ENCODE measurements at places on chromosomes 16 and 17.

DNA sequence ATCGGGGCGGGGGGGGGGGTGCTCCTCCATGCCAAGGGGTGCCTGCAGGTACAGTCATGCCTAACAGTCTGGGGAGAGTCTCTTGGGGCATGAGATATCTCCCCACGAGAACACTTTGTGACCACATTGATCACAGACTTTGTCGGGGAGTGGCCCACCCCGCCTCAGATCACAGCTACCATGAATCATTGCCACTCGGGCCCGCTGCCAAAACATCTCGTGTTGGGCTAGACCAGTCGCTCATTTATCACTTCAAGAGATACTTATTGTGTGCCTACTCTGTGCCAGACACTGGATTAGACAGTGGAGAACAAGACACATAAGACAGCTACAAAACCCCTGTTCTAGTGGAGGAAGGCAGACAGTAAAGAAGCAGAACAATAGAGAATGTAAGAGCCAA is 72.6 kb downstream of the CLEC16A start:
- peak; percentile 72 for DNase-seq

DNA sequence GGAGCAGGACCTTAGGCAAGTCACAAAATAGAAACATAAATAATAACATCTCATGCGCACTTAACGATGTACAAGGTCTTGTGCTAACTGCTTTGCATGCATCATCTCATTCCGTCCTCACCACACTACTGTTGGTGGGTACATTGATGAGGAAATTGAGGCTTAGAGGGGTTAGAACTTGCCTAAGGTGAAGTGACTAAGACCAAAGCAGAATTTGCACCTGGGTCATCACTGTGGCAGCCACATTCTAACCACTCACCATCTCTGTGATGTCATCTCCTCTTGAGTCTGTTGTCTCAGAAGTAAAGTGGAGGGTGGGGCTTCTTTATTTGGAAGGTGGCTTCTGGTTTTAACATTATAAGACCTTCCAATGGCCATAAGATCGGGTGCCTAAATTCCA is 20.4 kb upstream of the TRIM25 start:
- no peak for DNase-seq

DNA sequence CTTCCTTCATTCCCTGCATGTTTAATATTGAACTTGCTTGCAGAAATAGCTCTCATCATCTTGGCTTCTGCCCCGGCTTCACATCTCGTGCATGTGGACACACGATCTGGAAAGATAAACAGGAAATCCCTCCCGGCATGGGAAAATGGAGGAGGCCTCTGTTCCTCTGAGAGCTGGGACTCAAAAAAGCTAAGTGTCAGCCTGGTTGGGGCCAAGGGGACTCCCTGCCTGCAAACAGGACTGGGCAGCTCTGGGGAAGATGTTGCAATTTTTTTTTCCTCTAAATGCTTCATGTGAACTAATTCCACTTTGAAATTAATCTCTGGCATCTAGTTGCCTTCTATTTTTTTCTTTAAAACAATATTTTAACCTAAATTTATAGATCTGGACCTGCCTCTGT is 24.8 kb downstream of the ITPRIPL2 start:
- DNase-seq, result no peak

GRCh38 chr17:80941743-80942422 is 49.8 kb upstream of the CHMP6 start:
- no peak for DNase-seq

GRCh38 chr16:1938316-1938715 is 4.7 kb downstream of the MSRB1 start:
- no peak for DNase-seq

- no peak for DNase-seq
Observed at GRCh38 chr17:72206376-72206775, 85.6 kb downstream of the SOX9 start.

GRCh38 chr16:67390816-67391423 is 2.4 kb downstream of the TPPP3 start:
- DNase-seq, result no peak

DNA sequence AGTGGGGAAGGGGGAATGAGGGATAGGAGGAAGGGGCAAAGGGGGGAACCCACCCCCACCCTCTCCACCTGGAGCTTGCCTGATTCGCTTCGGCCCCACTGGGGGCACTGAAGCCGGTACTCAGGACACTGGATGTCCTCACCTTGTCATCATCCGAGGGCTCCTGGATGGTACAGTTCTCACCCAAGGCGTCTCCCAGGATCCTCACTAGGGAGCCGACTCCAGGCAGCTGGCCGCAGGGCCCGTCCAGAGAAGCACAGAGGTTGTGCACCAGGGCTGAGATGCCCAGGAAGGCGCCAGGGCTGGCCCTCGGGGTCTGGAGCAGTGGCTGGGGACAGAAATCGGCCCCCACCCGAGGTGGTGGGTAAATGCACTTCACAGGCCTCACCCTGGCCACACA is 92.3 kb downstream of the LITAF start:
- DNase-seq, result no peak

DNA sequence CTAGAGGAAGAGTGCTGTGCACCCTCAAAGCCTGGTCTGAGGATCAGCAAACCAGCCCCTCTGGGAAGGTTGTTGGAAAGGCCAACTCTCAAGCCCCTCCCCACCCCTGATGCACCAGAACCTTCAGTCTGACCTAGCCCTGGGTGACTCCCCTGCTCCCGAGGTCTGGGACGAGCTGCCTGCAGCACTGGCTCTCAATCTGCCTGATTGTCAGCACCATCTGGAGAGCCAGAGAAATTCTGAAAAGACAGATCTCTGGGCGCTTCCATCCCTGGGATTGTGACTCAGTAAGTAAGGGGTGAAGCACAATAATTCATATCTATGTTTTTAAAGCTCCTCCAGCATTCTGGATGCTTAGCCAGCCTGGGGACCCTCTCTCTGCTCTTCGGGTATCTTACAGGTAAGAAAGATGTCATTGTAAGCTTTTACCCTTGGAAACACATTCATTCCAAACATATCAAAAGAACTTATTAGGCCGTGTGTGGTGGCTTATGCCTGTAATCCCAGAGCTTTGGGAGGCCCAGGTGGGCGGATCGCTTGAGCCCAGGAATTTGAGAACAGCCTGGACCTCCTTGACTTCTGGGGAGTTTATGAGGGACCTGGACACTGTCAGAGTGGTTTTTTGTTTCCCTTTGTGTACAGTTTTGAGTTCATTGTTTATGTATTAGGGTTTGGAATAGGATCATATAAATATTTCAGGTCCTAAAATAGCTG is 147.5 kb downstream of the KCNJ12 start:
- DNase-seq, result peak; percentile 21

- DNase-seq, result no peak
Observed at GRCh38 chr17:42072323-42073187, 22.2 kb upstream of the C17orf113 start.

GRCh38 chr17:17395885-17396284 is 80.9 kb upstream of the MED9 start:
- no peak for DNase-seq

DNA sequence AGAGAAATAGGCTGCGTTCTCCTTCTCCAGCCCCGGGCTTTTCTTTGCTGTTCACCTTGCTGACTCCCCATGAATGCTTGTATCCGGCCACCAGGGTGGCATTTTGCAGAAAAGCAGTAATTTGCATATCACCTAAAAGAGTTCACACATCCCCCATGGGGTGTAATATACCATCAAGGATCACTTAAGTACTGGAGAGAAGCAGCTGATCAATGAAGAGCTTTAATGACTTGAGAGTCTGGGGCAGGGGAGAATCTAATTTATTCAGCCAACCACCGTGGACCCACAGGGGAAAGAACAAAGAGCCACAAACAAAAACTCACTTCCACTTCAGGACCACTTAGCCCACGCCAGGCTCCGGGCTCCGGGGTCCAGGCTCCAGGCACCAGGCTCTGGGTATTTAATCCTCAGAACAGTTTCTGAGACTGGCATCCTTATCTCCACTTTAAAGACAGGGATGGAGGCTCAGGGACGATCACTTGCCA is 33.9 kb upstream of the SEC14L1 start:
- DNase-seq, result peak; percentile 64

- DNase-seq, result no peak
Observed at GRCh38 chr17:31556969-31557645, 165.6 kb downstream of the RAB11FIP4 start.

- peak; percentile 89 for DNase-seq
Observed at GRCh38 chr16:4402439-4403132, 13.8 kb downstream of the CORO7 start.

- DNase-seq, result no peak
Observed at GRCh38 chr17:74568106-74568873, 981 bp upstream of the CD300H start.

- no peak for DNase-seq
Observed at GRCh38 chr16:66131156-66131807, 235.2 kb upstream of the CDH5 start.

GRCh38 chr17:32142857-32143526 is 690 bp downstream of the RHOT1 start:
- DNase-seq, result peak; percentile 66

DNA sequence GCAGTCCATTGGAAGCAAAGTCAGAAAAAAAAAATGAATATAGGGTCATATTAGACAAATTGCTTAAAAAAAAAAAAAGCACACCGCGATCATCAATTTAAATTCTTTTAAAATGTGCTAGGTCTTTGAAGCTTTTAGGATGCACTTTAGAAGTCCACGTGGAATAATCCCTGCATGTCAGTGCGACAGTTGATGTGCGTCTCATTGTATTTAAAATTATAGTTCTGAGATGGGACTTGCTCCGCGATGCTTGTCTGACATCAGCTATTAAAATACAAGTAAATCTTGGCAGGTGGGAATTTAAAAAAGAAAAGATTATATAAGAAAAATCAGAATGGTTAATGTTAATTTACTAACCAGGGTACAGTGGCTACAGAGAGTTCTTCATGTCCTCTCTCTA is 105.2 kb downstream of the RBFOX1 start:
- DNase-seq, result no peak

DNA sequence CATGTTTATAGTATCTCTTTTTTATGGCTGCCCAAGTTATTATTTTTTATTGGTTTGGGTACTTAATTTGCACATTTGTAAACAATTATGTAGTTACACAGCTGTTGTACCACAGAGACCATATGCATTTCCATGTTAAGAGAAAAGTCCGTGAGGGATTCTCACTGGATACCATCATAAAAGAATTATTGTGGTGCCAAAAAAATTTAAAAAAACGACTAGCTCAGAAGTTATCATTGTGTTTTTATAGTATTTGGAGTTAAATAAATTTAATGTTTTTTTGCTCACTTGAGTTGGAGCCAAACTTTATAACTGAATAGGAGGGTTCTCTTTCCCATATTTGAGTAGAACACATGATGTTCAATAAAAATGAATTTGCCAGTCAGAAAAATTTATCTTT is 618.7 kb downstream of the WWOX start:
- DNase-seq, result no peak

- DNase-seq, result peak; percentile 68
Observed at GRCh38 chr17:17723354-17724261, 42.4 kb downstream of the RAI1 start.

DNA sequence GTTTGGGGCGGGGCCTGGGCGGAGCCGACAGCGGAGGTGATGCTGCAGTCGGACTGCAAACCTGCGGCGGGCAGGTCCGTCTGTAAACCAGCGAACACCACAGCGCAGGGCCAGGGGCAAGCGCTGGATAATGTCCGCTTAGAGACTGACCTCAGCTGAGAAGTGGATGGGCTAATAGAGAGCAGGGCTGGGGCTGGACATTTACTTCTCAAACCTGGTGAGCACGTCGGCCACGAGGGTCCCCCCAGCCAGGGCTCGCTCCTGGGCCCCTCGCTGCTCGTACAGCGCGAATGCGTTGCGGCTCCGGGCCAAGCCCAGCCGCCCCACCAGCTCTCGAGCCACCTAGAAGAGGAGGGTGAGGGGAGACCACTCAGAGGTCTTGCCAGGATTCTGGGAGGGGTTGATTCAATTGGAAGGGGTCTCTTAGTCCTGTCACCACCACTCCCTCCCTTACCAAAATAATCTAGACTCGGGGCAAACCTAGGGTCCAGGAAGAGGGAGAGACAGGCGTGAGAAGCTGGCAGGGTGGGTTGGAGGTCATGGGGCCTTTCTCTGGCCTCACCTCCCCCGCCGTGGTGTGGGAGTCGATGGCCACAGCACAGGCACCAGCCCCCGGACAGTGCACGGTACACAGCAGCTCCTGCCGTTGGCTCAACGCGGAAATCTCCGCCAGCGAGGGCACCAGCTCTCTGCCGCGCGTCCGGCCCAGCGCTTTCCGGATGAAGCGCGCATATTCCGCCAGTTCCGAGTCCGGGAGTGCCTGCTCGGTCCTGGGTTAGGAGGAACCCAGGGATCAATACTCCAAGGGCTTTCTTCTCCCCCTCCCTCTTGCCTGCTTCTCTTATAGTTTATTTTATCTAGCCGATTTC is 5.8 kb downstream of the PLEKHH3 start:
- no peak for DNase-seq

DNA sequence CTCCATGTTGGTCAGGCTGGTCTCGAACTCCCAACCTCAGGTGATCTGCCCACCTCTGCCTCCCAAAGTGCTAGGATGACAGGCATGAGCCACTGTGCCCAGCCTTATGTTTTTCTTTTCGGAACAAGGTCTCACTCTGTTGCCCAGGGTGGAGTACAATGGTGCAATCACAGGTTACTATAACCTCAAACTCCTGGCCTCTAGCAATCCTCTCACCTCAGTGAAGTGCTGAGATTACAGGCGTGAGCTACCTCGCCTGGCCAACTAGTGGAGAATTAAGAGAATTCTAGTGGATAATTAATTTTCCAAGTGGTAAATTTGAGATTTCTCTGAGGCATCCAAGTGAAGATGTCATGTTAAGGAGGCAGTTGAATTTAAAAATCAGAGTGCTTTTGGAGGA is 2.9 kb upstream of the FBXO47 start:
- no peak for DNase-seq

GRCh38 chr16:19291475-19291874 is 5.9 kb downstream of the CLEC19A start:
- DNase-seq, result no peak

GRCh38 chr17:15269780-15270089 is 4.6 kb upstream of the PMP22 start:
- no peak for DNase-seq

- no peak for DNase-seq
Observed at GRCh38 chr16:48608452-48608851, 1.5 kb downstream of the N4BP1 start.

GRCh38 chr17:2176499-2177169 is 121.7 kb downstream of the HIC1 start:
- no peak for DNase-seq

DNA sequence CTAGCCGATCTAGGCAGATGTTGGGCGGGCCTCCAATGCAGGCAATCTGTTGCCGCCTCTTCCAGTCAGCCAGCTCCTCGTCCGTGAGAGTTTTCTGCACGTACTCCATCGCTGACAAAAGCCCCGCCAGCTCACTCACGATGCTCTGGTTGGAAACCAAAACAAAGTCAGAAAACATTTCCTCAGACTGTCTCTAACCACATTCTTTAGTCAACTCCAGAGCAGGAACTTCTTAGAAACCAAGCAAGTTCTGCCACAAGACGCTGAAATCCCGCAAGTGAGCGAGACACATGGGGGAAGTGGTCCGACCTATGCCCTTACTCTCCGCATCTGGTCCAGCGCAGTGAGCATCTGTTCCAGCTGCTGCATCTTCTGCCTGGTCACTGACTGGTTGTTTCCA is 49.1 kb downstream of the STAT5A start:
- DNase-seq, result peak; percentile 79

DNA sequence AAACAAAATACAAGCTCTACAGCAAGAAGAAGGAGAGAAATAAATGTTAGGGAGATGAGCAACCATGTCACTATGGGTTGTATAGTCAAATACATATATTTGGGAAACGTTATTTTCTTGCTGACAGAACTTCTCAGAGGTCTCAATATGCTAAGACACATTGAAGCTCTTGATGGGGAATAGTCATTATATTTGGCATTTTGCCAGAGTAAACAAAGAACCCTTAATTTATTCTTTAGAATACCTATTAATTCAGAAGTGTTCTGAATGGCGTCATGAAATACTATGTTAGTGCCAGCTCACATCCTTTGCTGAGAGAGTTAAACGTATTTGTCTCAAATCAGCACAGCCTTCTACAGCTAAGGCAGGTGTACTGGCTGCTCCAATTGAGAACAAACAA is 458.9 kb downstream of the CDH13 start:
- DNase-seq, result no peak
